ENCODE measurements at places on chromosomes 1 and 21.

DNA sequence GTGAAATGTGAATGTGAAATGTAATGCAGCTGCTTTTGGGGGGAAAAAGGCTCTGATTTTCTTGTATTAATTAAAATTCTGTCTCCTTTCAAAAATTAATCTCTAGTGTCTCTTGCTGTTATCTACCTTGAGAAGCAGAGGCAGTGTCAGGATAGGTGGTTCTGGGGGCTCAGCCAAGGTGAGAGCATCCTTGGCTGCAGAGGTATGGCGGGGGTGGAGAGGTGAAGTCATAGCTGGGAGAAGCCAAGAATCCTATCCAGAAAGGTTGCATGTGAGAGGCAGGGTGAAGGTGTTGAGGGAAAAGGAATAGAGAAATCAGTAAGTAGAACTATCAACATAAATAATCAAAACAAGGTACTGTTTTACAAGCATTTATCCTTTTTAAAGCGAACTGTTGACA is 181.2 kb downstream of the CACNA1E start:
- DNase-seq: no peak

DNA sequence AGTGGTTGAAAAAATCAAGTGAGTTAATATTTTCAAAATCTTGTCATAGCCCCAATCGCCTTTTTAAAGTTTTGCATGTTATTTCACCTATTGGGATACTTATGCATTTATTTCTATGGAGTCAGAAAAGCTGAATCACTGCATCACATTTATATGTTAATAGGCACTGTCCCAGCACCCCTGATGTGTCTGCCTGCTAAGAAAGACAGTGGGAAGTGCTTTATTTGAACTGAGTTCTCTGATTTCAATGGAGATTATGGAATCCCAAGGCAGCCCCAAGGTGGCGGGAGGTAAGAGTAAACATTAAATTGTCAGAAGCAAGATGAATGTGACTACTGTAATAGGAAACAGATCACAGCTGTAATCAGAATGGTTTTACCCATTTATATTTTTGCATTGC is 2225.7 kb downstream of the NCAM2 start:
- DNase-seq: no peak

- DNase-seq: no peak
These were observed 25.8 kb downstream of the TRIM62 start for GRCh38 chr1:33155877-33156538.

DNA sequence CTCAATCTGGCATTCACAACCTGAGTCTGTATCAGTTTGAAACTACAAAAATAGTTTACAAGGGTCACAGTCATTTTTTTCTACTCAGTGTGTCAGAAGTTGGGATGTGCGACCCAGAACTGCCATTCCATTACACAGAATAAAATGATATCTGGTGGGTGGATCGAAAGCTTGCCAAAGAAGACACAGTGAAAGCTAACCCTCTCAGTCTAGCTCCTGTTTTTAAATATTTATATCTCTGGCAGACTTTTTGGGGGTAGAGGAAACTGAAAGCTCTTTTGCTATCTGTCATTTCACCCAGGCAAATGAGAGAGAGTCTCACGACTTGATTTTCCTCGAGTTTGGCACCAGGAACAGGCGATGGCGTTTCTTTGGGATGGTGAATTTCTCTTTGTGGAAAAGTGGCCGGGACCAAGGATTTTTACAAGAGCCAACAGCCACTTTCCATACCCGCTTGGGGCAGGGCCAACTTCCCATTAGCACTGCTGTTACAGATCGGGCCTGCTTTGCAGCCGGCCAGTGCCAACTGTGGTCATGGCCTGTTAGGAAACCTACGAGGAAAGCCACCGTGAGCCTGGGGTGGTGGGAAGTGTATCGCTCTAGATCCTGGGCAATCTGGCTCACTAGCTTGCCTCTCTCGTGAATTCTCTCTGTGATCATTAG is 185.5 kb upstream of the NFIA start:
- DNase-seq: no peak

DNA sequence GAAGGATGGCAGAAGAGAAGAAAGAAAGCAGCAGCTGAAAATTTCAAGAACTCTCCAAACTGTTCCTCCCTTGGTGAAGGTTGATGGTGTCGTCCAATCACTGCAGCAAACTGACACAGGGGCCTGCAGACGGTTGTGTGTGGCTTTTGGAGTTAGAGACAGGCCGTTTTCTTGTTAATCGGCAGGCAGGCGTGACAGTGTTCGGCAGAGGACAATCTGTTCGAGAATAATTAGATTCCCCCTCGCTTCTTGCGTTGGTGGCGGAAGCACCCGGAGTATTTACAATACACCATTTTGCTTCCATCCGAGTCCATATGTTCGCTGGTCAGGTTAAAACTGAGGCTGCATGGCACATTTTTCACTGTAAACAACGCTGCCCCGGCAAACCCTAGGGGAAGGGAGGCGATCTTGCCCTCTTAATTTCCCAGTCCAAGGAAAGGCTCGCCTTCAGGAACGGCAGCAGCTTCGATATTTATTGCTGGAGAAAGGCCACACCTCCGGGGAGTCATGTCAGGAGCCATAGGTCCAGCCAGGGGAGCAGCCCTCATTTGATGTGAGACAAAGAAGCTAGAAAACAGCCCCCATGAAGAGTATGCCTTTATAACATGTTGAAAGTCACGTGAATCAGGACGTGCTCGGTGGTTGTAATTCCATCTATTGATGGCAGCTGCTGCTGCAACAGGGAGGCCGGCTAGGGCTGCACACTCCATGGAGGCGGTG is 360.1 kb downstream of the SMYD3 start:
- no peak for DNase-seq

DNA sequence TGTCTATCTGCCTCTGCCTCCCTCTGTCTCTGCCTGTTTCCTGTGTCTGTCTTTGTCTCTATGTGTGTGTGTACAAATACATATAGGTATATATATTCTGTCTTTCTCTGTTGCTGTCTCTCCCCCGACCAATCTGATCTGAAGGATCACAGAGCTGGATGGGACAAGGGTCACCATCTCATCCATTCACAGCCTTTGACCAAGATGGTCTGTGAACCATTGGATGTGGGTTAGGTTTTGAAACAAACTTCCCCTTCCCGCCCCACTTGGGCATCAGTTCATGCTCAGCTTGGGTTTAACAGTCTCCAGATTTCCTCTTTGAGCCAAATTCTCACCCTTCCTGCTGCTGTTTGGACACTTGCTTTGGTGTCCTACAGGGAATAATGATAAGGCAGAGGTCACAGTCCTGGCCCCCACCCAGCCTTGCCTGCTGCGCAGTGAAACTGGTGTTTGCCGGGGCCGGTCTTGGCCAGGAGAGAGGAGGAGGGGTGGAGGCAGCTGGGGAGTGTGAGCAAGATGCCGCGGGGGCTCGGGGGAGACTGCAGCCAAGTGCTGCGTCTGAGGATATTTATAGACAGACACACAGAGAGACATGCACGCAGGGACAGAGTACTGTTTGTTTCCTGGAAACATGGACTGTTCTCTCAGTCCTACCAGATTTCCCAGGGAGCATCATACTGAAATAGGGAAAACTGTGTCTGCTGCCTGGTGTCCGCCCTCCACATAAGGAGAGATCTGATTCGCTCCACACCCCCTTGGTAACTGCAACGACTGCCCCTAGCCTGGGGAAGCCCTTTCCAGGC is 27.0 kb upstream of the BTG2 start:
- DNase-seq: peak; percentile 66

GRCh38 chr1:107145637-107146036 is 4.8 kb downstream of the NTNG1 start:
- DNase-seq: no peak

DNA sequence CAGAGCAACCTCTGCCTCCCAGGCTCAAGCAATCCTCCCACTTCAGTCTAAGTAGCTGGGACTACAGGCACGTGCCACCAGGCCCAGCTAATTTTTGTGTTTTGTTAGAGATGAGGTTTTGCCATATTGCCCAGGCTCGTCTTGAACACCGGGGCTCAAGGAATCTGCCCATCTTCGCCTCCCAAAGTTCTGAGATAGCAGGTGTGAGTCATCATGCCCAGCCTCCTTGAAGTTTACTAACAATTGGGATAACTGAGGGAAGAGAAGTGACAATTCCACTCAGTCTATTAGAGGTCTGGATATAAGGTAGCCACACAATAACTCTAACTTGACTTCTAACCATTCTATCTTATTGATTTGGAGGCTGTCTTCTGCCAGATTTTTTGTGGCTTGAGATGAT is 6.3 kb upstream of the RCC1 start:
- no peak for DNase-seq

- DNase-seq: no peak
These were observed 1.1 kb downstream of the COL18A1 start for GRCh38 chr21:45405819-45406762.

- DNase-seq: no peak
These were observed 4.4 kb downstream of the CYB561D1 start for GRCh38 chr1:109498161-109498801.

DNA sequence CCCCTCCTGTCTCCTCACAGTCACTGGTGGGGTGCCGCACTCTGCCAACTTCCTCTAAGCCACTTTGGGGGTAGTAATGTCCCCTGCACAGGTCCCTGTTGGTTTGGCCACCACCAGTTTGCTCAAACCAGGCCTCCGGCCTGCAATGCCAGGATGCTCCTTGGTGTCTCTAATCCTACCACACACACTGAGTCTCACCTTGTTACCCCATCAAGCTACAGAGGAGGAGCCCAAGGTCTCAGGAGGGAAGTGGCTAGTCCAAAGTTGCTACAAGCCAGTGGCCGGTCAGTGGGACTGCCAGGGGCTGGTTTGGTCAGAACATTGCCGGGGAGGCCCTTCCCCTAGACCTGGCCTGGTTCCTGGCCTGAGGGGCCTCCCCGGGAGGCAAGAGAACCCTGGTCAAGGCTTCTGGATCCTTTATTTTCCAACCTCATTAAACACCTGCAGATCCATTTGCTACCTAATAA is 21.5 kb upstream of the LRP8 start:
- no peak for DNase-seq

- DNase-seq: no peak
These were observed 115.5 kb downstream of the GABPA start for GRCh38 chr21:25850126-25850842.

DNA sequence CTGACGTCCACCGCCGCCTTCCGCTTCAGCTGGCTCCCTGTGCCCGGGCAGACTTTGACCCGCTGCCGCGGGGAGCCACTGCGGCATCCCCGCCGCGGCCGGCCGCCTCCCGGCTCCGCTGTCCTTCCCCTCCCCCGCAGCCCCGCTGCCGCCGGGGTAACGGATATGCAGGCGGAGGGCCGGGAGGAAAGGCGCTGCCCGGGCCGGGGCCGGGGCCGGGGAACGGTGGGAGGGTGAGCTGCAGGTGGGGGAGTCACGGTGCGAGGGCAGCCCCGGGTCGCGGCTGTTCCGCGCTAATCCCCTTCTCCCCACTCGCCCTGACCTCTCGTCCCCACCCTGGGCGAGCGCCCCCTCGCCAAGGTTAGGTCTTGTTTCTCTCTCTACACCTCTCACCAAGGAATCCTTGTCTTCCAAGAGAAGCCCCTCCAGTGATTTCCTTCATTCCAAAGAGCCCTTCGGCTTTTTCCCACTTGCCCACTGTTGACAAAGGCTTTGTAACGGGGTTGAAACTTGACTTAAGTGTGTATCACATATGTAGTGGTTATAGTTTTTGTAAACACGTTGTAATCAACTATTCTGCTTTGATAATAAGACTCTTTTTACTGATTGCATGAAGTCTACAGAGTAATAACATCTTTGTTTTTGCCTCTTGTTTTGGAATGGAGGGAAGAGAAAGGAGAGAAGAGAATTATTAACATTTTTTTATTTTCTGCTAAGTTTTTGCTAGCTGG is 669 bp downstream of the XPR1 start:
- DNase-seq: peak; percentile 37

- no peak for DNase-seq
These were observed 497 bp upstream of the IFNAR2 start for GRCh38 chr21:33229099-33229783.

- DNase-seq: no peak
These were observed 186.9 kb downstream of the RRAGC start for GRCh38 chr1:38672692-38673091.

DNA sequence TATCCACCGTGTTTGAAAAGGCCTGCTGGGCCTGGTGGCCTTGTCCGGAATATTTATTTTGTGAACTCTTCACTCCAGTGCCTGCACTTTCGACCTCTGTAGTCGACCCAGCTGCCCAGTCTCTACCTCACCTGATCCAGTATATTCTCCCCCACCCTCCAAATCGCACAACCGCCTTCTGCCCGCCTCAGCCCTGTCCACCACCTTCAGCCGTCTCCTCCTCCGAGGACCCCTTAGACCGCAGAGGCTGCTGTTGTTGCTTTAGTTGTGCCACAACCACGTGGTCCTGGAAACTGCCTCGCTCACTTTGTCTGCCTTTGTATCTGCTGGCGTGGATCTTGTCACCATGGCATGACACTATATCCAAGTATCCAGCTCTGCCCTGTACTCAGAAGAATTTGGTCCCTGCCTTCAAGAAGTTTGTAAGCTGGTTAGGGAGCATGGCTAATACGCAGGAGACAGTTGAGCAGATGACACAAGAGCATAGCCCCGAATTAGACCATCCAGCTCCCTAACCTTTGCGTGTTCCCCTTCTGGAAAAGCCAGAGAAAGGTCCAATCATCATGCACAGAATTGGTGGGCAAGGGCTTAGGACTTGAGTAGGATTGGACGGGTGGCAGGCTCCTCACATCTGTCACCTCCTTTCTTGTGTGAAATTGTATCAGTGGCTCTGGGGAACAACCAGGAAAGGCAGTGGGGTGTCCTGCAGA is 1.5 kb downstream of the PHGDH start:
- no peak for DNase-seq

GRCh38 chr1:206803221-206803730 is 31.0 kb upstream of the IL10 start:
- no peak for DNase-seq

GRCh38 chr1:235022341-235022980 is 106.2 kb downstream of the TOMM20 start:
- no peak for DNase-seq

- DNase-seq: no peak
These were observed 273.9 kb downstream of the TM2D1 start for GRCh38 chr1:61450872-61451571.

GRCh38 chr1:225371366-225372010 is 56.4 kb downstream of the LBR start:
- DNase-seq: no peak

DNA sequence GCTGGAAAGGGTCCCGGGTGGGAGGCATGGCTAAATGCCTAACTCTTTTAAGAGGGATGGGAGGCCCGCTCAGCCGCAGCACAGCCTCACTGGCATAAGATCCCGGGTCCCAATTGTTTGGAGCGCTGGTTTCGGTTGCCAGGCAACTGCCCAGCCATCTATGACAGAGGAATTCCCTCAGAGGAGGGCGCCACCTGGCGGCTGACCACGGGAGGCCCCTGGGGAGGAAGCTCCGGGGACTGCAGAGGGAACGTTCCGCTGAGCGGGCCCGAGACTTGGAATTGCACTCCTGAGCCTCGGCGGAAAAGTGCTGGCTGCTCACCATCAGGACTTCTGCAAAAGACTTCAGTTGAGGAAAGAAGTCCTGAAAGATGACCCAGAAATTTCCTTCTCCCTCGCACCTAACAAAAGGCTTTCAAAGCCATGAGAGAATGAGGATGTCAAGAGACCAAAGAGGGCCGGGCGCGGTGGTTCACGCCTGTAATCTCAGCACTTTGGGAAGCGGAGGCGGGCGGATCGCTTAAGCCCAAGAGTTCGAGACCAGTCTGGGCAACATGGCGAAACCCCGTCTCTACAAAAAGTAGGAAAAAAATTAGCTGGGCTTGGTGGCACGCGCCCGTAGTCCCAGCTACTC is 1.1 kb upstream of the ELAPOR1 start:
- peak; percentile 74 for DNase-seq

- DNase-seq: no peak
These were observed 5.3 kb downstream of the SYTL1 start for GRCh38 chr1:27346991-27347624.
